ENCODE measurements at places on chromosomes 16 and 17. TPM values are rescaled to one million over a fixed set of nuclear protein-coding genes. Genes with fewer than 3 reads are reported as not detected.

DNA sequence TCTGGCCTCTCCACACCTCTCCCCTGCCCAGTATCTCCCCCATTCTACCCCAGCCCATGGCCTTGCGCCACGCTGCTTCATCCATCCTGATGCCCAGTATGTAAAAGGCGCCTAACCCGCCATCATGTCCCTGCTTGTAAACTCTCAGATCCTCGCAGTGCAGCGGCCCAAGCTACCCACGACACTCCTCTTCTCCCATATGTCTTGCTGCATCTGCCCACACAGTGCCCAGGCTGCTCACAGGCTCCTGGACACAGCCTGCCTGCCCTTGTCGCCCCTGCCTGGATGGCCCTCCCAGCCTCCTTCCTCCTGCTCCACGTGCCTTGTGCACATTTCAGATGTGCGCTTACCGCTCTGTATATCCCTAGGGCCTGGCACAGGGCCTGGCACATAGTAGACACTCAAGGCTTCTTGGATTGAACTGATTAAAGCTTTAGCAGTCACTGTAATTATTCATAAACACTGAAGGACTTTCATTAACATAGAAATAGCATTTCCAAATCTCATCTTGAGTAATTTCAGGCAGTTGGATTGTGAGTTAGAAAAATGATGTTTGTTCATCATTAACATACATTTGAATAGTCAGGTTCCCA, 129.1 kb downstream of the CLEC16A start:
- DNase-seq = no peak

GRCh38 chr17:1485423-1486376, 6.8 kb downstream of the MYO1C start:
- no peak for DNase-seq

DNA sequence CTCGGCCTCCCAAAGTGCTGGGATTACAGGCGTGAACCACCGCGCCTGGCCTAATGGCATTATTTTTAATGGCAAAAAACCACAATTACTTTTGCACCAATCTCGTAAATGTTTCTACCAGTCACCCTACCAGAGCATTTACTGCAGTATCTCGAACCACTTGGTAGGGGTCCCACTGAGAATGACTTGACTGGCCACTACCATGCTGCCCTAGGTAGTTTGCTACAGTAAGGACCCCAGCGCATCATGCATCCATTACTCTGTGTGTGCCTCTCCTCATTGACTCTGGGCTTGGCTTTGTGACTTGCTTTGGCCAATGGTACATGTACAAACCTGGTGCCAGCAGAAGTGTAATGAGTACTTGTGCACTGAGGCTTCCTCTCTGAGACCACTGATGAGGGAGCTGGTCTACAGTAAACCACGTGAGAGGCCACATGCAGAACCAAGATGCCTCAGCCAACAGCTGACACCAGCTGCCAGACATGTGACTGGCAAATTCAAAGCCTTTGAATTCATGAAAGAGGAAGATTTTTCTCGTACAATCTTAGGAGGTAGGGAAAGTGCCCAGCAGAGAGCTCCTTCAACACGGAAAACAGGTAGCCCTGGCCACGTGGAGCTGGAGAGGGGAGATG, 421.7 kb upstream of the C16orf82 start:
- DNase-seq = no peak

- DNase-seq = no peak
Measured at GRCh38 chr16:66354034-66354909, 12.2 kb upstream of the CDH5 start.

- peak; percentile 59 for DNase-seq
Measured at GRCh38 chr17:42855048-42855596, 4.1 kb downstream of the AOC3 start.

DNA sequence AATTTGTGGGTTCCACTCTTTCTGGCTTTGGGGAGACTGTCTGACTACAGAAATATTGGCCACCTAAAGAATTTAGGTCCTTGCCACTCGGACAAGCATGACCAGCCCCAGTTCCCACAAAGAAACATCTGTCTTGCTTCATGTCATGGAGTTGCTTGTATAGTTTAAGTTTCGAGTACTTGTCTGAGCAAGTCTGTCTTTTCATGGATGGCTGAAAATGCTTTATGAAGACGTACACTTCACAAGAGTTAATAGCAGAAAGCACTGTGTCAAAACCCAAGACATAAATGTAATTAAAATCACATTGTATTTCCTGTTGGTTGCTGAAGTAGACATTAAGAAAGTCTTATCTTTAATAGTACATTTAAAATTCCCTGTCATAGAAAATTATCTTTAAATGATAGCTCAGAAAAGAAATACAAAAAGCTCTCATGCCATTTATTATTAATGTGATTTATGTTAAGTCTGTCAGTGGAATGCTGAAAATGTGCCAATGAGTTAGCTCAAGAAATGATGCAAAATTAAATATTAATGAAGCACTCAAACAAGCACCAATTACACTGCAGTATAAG, 29.8 kb upstream of the XYLT2 start:
- DNase-seq = no peak

DNA sequence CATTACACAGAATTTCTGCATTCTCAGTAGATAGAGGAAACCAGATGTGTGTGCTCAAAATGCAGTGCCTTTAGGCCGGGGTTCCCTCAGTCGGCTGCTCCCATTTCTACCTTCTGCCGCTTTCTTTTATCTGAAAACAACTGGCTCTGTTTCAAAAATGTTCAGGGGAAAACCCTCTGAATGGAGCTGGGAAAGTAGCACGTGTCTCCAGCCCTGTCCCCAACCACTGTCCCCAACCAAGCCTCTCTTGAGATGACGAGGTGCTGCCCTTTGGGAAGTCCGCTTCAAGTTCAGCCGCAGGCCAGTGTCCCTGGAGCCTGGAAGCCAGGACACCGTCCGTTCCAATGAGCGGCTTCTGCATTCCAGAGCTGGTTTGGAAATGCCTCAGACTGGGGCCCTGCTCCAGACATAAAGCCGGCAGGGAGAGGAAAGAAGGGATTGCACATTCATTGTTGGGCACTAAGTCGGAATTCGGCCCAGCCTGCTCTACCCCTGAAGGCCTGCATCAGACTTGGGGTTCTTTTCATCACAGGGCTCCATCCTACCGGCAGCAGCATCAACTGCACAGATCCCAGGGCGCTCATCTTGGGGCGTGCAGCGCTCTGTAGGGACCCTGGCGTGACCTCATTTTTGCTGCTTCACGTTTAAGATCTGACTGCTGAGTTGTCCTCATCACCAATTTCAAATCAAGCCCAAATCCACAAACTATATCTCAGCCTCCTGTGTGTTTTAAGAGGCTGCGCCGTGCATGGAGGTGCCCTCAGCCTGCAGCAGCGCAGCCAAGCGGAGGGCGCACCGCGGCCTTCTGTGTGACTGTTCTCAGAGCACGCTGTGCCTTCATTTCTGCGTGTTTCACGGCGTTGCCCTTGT, 111.3 kb downstream of the BANP start:
- DNase-seq = no peak

DNA sequence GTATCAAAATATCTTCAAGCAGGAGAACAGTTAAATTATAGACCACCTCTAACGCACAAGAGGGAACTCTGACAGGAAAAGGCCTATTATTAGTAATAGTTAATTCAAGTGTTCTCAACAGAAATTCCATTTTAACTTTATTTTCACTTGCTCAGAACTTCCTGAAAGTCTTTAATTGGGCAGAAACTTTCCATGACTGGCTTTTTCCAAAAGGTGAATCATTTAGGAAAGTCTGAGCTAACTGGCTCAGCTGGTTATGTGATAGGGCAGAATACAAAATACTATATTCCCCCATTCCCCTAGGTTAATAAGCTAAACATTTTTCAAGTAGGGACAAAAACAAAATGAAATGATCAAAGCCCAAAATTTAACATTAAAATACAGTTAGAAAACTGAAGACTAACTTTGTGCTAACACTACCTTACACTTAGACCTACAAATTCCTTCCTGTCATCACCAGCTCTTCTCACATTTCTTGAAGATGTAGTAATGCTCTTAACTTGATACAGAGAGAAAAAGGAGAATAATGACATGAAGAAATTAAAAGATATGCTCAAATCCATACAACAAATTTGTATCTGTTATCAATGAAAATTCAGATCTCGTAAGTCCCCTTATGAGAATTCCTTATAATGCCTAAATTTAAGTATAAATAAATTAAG, 31.0 kb downstream of the CFDP1 start:
- DNase-seq = no peak

- DNase-seq = no peak
Measured at GRCh38 chr16:47230296-47230695, 86.6 kb upstream of the NETO2 start.

GRCh38 chr17:44354582-44355561, 8.8 kb downstream of the FAM171A2 start:
- no peak for DNase-seq

DNA sequence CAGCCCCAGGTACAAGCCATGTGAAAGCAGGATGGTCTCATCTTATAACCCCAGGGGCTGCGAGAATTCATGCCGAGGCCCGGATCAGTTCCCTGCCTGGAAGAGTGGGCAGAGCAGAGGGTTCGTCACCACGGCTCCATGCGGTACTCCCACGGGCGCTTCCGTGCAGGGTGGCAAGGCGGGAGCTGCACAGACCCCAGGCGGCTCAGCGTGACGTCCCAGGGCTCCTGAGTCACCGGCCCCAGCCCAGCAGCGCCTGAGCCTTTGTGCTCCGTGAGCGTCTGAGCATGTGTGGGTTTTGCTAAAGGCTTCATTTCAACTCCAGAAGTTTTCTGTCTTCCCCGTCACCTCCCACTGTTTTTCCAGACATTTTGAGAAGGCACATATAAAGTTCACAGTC, 71.2 kb upstream of the CHMP6 start:
- no peak for DNase-seq

- no peak for DNase-seq
Measured at GRCh38 chr16:55056585-55057401, 126.1 kb downstream of the IRX5 start.

DNA sequence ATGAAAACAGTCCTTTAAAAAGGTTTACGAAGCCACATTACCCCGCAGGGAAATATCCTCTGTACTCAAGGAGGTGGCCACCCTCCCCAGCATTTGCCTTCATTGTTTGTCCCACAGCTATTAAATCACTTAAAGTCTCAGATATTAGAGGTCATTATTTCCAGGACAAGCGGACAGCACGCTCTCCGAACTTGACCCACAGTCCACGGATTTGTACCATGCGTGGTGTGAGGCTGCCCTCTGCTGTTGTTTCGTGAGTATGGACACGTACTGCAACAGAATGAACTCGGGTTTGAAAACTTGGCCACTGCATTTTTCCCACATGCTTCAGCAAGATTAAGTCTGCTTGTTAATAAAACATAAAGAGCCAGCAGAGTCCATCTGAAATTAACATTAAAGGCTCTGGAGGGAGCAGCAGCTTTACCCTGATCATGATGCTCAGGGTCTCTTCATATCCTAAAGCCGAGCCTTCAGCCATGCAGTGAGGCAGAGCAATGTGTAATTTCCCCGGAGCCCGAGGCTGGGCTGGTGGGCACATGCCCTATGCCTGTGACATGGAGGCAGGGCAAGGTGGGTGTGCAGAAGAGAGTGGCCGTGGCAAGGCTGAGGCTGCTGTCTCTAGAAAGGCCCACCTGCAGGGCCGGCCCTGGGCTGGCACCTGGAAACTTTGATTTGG, 19.7 kb downstream of the MEAK7 start:
- DNase-seq = no peak

The CETP gene
- polyA plus RNA-seq = 1.3 TPM

The DNAI2 gene
- not detected for polyA plus RNA-seq

The RGS11 gene
- polyA plus RNA-seq = not detected
